ENCODE measurements at places on chromosomes 13 and 19. TPM values are rescaled to one million over a fixed set of nuclear protein-coding genes. Genes with fewer than 3 reads are reported as not detected.

Gene TINCR
- total RNA-seq = 0.11 TPM

DNA sequence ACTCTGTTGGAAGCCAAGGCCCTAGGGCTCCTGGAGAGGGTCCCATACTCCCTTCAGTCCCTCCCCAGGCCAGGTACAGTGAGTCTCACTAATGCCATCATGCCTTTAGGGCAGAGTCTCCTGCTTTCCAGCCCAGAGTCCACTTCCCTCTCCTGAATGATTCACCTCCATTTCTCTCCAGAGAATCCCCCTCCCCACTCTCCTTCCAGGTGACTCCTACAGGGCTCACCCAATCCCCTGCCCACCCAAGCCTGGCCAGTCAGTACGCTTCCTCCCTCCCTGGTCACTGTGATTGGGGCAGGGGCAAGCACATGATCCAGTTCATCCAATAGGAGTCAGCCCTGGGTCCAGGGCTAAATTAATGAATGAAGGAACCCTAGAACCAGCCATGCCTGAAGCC is 35.0 kb upstream of the PNMA8B start:
- no peak for DNase-seq

Gene FXYD1
- total RNA-seq = 0.26 TPM

DNA sequence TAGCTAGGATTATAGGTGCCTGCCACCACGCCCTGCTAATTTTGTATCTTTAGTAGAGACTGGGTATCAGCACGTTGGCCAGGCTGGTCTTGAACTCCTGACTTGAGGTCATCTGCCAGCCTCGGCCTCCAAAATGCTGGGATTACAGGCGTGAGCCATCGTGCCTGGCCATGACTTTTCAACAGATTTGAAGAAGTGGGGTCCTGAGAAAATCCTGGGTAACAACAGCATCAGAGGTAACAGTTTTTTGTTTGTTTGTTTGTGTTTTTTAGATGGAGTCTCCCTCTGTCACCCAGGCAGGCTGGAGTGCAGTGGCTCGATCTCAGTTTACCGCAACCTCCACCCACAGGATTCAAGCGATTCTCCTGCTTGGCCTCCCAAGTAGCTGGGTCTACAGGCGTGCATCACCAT is 3.7 kb downstream of the JUNB start:
- DNase-seq = no peak

GRCh38 chr19:56156768-56157167 is 15.7 kb downstream of the ZNF444 start:
- DNase-seq = no peak
